ENCODE measurements at places on chromosomes 5 and 9.
A peak's percentile ranks its signal among the peaks of the same experiment; 100 is the strongest.

DNA sequence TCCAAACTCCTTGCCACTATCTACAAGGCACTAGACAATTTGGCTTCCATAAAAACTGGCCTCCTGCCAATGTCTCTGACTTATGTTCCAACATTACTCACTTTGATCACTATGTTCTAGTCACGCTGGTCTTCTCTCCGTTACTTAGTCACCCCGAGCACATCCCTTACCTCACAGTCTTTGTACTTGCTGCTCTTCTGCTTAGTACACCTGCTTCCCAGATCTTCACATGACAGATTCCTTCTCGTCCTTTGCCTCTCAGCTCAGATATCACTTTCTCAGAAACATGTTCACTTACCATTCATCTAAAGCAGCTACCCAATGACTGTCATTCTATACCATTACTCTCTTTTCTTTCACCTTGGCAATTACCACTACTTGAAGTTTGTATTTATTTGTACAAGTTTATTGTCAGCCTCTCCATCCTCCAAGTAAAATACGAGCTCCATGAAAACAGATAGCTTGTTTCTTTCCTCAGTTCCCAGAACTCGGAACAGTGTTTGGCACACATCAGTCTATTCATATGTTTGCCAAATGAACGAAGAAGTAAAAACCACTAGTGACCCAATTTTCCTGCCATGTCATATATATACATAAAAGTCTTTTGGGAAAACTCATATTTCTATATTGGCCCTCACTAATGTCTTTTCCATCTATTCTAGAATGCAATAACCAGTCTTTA is 5.9 kb upstream of the SLC22A5 start:
- DNase-seq, result no peak

GRCh38 chr5:80437326-80437725 is 29.5 kb downstream of the ZFYVE16 start:
- no peak for DNase-seq

- DNase-seq, result no peak
These were observed 34.4 kb upstream of the SLC6A3 start for GRCh38 chr5:1479581-1480188.

DNA sequence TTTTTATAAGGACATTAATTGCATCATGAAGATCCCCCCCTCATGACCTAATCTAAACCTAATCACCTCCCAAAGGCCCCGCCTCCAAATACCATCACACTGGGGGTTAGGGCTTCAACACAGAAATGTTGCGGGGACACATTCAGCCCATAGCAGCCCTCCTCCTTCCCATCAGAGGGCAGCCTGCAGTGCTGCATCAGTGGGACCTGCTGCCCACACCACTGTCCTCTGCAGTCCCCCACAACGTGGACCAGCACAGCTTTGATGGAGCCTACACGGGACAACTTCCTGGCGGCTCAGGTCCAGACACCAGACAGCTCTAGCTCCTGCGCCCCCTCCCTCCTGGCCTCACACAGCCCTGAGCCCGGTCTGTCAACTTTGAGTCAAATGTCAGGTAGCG is 70.3 kb downstream of the APTX start:
- DNase-seq, result no peak

GRCh38 chr9:36137392-36138004 is 965 bp downstream of the GLIPR2 start:
- no peak for DNase-seq

GRCh38 chr5:108028412-108028811 is 353.5 kb downstream of the FBXL17 start:
- no peak for DNase-seq

DNA sequence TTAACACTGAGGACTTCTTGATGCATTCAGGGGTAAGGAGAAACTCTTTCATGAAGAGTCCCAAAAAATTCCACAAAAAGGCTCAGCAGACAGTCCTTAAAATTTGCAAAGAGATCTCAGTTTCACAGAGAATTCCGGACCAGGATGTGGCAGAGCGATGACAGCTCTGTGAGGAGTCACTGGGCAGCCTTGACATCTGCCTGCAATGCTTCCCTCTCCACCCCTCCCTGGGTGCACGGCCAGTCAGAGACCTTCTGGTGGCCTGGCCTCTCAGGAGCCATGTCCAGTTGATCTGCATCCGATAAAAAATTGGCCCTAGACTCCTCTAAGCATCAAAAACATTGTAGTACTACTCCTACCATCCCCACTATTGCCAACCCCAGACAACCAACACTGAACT is 76.8 kb downstream of the MACROH2A1 start:
- DNase-seq, result no peak

GRCh38 chr5:153523211-153523610 is 32.7 kb downstream of the GRIA1 start:
- no peak for DNase-seq

- no peak for DNase-seq
These were observed 34.7 kb downstream of the FBXW2 start for GRCh38 chr9:120758544-120758943.

DNA sequence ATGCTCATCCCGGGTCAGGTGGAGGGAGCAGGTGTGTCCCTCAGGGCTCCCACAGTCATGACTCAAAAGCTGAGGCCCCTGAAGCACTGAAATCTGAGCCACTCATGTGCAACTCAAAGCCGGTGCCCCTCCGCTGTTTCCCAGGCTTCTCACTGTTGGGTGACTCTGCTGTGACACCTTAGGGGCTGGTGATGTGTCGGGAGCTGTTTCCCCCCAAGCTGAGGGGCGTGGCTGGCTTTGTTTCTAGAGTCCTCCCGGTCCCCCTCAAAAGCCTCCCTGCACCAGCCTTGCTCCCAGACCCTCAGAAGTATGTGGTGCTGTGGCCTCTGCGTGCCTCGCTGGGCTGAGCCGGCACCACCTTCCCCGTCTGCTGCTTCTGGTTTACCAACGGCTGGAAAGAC is 39.7 kb downstream of the PLPP7 start:
- no peak for DNase-seq

DNA sequence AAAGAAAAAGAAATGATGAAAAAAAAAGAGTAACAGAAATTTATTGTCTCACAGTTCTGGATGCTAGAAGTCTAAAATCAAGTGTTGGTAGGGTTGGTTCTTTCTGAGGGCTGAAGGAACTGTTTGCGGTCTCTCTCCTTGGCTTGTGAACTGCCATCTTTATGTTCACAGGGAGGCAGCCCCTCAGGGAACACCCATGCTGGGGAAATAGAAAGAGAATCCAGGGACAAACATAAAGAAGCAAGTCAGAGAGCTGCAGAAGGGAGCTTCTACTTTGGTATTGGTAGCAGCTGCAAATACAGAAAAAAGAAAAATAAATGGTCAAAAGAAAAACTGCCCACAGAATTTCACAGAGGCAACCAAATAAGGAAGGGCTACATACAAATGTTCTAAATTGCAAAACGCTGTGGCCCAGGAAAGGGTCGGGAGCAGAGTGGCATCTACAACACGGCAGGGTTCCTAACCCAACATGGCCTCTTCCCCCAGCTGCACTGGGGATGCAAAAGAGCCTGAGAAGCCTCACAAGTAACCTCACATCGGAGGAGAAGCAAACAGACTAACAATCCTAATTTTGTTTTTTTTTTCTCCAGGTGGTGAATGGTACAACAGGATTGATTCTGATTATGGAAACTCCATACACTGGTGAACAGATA is 37.4 kb downstream of the ELOVL7 start:
- DNase-seq, result no peak

DNA sequence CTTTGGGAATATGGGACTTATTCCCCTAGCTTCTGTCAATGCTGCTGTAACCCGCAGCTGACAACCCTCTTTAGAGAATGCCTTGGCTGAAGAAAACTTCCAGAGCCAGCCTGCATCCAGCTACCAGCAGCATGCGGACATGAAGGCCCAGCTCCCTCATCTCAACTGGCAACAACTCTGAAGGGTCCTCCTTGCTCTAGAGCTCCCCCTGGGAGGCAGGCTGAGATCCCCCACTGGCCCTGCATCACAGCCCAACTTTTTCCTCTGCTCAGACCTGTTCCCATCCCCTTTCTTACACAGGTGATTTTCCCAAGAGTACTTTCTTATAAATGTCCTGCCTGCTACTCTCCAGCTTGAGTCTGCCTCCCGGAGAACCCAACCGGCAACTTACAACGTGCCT is 18.7 kb upstream of the WNT8A start:
- DNase-seq, result no peak

DNA sequence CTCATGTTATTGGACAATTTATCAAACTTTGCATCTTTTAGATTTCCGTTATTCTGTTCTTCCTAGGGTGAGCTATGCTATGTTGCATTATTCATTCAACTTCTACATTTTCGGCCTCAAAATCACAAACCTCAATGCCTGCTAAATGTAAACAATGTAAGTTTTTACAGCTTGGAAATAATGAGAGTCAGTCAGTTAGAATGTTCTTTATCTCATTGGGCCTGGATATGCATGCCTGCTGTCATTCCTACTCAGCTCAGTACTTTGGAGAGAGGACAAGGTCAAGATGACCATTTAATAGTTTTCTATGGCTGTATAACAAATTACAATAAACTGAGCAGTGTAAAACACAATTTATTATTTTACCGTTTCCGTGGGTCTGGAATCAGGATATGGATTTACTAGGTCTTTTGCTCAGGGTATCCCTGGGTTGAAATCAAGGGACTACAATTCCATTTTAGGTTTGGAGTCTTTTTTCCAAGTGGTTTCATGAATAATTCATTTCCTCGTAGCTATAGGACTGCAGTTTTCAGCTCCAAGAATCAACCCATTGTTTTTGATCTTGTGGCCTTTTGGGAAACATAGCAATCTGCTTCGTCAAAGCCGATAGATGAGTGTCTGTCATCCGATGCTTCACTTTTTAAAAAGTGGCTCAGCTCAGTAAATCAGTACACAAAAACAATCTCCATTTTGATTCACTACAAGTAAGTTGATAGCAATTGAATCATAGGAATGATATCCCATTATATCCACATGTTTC is 1143.2 kb upstream of the CDH6 start:
- no peak for DNase-seq

- no peak for DNase-seq
These were observed 1.9 kb upstream of the IL13 start for GRCh38 chr5:132655821-132656773.

GRCh38 chr9:13529321-13530104 is 250.0 kb upstream of the MPDZ start:
- DNase-seq, result no peak

DNA sequence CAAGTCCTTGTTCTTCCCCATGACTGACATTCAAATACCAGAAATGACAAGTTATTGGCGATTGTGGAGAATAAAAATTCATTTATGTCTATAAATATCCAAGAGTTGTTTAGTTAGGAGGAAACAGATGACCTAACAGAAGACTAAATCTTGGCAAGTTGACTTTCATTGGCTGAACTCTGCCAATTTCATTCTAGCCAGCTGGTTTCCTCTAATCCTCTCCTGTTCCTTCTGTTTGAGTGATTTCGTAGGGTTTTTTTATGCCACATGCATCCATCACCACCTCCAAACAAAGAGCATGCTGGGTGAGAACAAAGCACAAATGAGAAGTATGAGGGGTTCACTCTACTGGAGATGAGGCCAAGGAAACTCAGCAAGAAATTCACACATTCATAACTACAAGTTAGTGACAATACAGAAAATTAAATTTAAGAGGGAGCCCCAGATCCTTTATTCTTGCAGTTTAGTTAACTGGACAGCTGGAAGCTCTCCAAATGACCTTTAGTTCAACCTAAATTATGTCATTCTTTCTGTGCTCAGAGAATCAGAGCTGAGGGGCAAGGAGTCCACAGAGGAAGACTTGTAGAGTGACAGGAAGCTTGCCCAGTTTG is 932.0 kb downstream of the TLE4 start:
- DNase-seq, result no peak

DNA sequence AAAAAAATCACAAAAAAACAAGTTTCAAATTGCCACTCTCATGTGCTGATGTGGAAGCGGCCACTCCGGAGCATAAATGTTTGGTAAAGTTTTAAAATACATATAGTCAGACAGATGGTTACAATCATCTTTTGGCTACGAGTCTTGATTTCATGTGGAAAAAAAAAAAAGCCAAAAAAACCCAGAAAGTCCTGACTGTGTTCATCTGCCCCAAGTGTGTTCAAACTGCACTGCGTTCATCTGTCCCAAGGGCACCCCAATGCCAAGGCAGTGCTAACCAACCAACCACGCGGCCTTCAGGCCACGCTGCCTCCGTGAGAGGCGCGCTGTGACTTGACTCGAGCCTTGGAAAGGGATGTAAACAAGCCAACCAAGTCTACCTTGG is 127.1 kb downstream of the MYO10 start:
- DNase-seq, result no peak

- DNase-seq, result peak; percentile 96
These were observed at the start of gene CD274 for GRCh38 chr9:5450359-5451091. Gene CD274 (plus strand): TSS chr9:5450542. CDS start chr9:5456114, 5,572 bp downstream.

DNA sequence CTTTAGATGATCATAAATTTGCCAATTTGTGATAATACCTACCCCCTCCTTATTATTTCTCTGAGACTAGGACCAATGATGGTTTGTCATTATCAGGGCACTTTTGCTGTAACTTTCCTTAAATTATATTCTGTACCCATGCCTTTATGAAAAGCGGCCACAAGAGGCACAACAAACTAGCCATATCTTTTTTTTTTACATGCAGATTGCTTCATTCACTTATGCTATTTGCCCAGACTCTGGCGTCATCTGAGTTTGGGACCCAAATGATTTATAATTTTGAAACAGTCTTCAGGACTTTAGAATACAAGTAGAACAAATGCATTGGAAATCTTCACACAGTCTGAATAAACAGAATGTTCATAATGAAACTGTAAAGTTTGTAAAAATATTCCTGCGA is 408.1 kb downstream of the MAT2B start:
- DNase-seq, result no peak

DNA sequence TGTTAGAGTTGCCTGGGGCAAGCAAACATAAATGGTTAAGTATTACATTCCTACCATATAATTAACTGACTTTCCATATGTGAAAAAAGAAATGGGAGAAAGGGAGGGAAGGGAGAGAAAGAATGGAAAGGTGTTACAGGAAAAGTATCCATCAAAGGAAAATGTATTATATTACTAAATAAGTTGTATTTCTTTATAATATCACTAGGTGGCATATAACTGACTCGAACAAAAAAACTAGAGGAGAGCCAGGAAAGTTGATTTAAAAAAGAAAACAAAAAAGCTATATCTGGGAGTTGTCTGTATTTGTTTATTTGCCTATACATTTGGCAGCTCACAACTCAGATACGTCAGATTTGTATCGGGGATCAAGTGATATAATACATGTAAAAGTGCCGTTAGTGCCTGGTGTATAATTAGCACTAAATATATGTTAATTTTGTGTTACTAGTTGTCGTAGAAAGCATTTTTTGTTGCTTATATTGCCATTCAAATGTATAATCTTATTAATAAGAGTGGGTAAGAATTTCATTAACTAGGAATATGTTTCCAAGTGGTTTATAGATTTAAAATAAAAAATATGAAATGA is 59.6 kb upstream of the ADAMTS19 start:
- no peak for DNase-seq

- no peak for DNase-seq
These were observed 6.0 kb downstream of the KIF2A start for GRCh38 chr5:62312036-62312435.
